ENCODE measurements at places on chromosomes 11 and 22.
A peak's percentile ranks its signal among the peaks of the same experiment; 100 is the strongest.

DNA sequence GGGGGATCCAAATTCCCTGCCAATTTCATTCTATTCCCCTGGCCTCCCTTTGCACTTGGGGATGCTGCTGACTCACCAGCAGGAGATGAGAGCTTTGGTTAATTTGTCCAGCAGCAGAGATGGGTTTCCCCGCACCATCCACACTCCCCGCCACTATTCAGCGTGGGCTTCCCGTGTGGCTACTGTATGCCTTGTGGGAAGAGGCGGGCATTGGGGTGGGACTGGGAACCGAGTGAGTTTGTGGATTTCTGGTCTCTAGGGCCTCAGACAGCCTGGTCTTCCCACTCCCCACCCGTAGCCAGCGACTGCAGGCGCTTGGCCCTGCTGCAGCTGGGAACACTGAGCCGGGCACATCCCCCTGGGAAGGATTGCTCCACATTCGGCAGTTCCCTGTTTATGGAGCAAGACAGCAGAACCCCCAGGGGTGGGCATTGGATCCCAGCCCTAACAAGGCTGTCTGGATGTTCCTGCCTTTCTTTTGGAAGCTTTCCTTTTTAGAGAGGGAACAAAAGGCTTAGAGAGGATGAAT is 23.4 kb downstream of the KIAA1671 start:
- DNase-seq = no peak

DNA sequence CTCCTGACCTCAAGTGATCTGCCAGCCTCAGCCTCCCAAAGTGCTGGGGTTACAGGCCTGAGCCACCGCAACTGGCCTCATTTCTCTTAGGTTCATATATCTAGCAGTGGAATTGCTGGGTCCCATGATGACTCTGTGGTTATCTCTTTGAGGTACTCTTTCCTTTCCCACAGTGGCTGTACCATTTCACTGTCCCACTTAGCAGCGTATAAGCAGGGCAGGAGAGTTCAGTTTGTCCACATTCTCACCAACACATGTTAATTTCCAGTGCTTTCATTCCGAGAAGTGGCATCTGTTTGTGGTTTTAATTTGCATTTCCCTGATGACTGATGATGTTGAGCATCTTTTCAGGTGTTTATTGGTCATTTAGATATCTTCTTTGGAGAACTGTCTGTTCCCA is 16.4 kb downstream of the PRR5 start:
- DNase-seq = no peak

GRCh38 chr11:88377144-88377543 is 39.6 kb upstream of the CTSC start:
- DNase-seq = no peak

GRCh38 chr11:113645593-113646349 is 60.3 kb downstream of the TMPRSS5 start:
- DNase-seq = no peak

GRCh38 chr11:27331981-27332380 is 31.0 kb downstream of the CCDC34 start:
- no peak for DNase-seq

DNA sequence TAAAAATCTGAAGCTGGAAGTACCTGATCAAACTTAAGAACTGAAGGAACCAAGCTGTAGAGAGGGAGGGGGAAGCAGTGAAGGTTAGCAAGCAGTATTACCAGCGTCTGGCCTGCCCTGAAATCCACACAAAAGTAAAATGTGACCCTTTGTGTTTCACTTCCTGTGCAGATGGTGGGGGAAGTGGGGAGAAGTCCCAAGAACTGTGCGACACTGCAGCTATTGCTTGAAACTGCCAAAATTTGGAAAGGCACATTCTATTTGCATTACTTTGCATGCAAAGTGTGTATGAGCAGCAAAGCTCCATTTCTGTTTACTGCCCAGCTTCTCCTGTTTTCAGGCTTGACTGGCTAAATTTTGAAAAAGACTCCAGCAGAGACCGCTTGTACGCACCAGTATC is 72.1 kb upstream of the BMAL1 start:
- no peak for DNase-seq

DNA sequence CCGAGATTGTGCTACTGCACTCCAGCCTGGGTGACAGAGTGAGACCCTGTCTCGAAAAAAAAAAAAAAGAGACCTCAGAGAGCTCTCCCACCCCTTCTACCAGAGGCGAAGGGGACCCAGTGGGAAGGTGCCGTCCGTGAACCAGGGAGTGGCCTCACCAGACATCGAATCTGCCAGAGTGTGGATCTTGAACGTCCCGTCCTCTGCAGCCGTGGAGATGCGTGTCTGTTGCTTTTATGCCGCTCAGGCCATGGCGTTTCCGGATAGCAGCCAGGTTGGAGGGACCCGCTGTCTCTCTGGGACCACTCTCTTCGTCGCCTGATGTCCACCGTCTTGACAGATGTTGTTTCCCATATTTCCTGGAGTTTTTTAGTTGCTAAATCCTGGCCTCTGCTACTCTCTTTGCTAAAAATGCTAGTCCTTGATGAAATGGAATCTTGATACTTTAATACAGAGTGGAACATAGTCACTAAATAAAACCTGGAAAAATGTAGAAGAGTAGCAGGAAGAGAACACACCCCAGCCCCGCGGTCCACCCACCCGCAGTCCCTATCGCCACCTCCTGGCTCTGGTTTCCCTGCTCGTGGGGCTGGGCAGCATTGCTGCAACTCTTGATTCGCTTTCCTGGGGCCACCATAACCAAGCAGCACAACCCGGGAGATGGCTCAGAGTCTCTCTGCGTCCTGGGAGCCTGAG is 12.0 kb upstream of the MUC6 start:
- no peak for DNase-seq

DNA sequence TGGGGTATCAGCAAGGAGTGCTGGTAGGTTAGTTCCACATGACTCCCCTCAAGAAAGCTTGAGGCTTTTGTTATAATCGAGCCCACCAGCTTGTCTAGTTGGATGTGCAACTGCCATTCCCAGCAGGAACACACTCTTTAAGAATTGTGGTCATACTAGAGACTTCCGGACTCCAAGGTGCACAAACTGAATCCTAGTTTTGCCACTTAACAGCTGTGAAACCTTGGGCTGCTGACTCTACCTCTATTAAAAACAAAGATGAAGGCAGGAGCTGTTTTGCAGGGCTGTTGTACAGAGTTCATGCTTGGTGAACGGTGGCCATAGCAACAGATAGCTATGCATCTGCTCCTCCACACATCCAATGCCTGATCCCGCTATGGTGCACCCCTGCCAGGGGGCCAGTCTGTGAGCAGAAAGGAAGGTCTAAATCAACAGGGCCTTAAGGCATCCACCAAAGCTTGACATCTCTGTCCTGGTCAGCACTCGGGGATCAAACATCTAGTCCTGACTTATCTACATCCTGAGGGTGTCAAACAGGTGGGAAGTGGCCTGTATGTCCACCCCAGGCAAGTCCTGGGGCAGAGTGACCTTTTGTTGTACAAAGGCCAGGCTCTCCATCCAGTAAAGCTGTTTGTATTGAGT is 36.4 kb downstream of the DKK3 start:
- no peak for DNase-seq

GRCh38 chr11:63841554-63841953 is 2.6 kb downstream of the MARK2 start:
- no peak for DNase-seq

GRCh38 chr11:8640267-8640906 is 42.1 kb downstream of the TRIM66 start:
- no peak for DNase-seq

DNA sequence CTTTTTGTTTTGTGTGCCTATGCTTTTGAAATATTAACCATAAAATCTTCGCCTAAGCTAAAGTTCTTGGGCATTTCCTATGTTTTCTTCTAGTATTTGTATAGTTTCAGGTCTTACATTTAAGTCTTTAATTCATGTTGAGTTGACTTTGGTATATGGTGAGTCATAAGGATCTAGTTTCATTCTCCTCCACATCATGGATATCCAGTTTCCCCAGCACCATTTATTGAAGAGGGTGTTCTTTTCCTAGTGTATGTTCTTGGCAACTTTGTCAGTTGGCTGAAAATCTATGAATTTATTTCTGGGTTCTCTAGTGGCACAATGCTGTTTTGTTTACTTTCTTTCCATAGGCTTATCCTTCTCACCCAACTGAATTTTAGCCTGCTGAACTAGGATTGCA is 49.0 kb downstream of the CTSC start:
- no peak for DNase-seq

DNA sequence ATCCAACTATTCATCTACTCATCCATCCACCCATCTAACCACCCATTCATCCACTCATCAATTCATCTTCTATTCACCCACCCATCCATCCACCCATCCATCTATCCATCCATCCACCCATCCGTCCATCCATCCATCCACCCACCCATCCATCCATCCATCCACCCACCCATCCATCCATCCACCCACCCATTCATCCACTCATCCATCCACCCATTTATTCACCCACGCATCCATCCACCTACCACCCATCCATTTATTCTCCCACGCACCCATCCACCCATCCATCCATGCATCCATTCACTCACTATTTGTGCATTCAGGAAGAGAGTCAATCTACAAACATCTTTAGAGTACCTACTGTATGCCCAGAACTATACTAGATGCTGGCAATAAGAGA is 482.3 kb downstream of the NTM start:
- DNase-seq = no peak

- DNase-seq = peak; percentile 94
Measured at GRCh38 chr11:65506772-65507505, 8.1 kb downstream of the MALAT1 start.

DNA sequence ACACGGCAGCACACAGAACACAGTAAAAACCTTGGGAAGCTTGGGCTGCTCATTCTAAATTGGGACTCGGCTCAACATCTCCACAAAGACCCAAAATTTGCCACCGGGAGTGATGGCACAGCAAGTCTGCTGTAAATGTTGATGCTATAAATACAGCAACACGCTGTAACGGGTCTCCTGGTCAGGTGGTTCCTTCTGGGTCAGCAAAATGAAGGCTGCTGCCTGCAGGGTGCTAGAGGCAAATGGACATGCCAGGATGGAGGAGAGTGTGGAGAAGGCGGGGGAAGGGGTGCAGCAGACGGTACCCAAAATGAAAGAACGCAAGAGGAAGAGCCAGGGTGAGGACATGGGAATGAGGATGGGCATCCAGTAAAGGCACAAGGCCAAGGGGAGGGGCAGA is 30.4 kb downstream of the MAFF start:
- no peak for DNase-seq

- no peak for DNase-seq
Measured at GRCh38 chr11:2328021-2328420, 26.2 kb downstream of the TSPAN32 start.

GRCh38 chr11:134449713-134450112 is 37.7 kb upstream of the B3GAT1 start:
- DNase-seq = no peak

GRCh38 chr11:356610-357009 is 12.7 kb upstream of the B4GALNT4 start:
- DNase-seq = no peak

- DNase-seq = no peak
Measured at GRCh38 chr22:45254388-45254787, 13.7 kb upstream of the KIAA0930 start.

DNA sequence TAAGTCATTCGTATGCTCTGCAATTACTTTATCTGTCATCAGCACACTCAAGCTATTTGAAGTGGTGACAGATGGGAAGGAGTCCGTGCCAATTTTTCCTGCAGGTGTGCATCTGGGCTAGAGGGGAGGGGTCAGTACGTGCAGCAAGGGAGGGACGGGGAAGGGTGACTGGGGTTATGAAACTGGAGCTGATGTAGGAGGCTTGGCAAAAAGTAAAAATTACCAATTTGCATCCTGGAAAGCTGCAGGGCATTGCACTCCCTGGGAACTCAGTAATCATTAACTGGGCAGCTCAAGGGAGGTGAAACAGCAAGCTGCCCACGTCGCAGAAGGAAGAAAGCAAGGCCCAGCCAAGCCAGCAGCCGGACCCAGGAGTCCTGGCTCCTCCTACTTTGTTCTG is 87.1 kb upstream of the TMEM45B start:
- DNase-seq = no peak

- DNase-seq = no peak
Measured at GRCh38 chr11:19209617-19210370, 8.0 kb upstream of the CSRP3 start.

- DNase-seq = no peak
Measured at GRCh38 chr11:91248199-91248807, 976.3 kb upstream of the FAT3 start.

- DNase-seq = no peak
Measured at GRCh38 chr22:29146091-29146560, 59.6 kb upstream of the EMID1 start.

GRCh38 chr22:20389288-20389687 is 4.7 kb upstream of the ZNF74 start:
- no peak for DNase-seq

DNA sequence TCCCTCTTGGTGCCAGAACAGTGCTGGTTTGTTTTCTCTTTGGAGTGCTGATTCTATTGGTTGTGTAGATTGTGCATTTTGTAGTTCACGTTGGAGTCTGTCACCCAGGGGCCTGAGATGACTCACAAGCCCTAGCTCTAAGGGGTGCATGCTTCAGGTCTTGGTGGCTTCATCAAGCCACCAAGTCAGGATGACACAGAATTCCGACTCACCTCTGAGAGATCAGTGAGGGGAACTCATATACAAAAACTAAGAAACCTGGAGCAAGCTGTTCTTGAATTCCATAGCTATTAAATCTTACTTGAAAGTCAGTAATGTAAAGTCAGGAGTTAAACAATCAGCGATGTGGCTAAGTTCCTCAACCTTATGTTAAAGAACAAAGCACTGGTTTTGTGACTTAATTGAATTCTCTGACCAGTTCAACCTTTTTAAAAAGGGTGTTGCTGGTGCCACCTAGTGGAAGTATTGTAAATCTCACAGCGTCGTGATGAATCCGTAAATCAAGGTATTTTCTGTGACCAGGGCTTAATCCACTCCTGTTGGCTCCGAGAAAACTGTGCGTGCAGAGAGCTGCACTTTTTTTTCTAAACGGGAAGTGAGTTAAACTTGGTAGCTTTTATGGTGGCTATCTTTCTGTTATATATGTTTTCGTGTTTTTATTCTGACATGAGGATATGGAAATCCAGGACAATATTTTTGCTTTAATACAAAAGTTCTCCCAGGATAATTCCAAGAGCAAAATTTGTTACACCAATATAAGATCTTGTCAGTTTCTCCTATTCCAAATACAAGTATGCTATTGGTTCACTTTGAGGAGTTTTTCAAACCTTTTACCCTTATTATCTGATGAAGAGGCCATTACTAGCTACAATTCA is 14.6 kb downstream of the MMP13 start:
- DNase-seq = no peak

GRCh38 chr11:135008001-135008405 is 596.0 kb upstream of the B3GAT1 start:
- DNase-seq = no peak

DNA sequence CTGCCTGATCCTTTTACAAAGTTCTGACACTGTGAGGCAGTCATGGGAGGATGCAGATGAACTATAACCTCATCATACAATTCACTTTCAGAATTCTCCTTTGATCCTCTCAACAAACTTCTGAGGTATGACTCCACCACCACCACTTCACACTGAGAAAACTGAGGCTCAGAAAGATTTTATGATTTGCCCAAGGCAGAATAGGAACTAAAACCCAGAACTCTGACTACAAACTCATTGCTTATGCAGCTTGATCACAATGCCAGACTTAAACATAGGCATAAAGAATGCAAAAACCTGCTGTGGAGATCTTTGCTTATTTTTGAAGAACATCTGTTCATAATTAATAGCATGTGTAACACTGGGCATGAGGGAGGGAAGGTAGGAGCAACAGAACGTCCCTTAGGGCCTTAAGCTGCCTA is 20.4 kb downstream of the FAM168A start:
- DNase-seq = peak; percentile 31
